ENCODE measurements at places on chromosomes 1 and 21.

GRCh38 chr1:18903291-18903756 is 969 bp upstream of the ALDH4A1 start:
- DNase-seq, result no peak

GRCh38 chr1:43706598-43707189 is 642 bp upstream of the ST3GAL3 start:
- DNase-seq, result peak; percentile 19

DNA sequence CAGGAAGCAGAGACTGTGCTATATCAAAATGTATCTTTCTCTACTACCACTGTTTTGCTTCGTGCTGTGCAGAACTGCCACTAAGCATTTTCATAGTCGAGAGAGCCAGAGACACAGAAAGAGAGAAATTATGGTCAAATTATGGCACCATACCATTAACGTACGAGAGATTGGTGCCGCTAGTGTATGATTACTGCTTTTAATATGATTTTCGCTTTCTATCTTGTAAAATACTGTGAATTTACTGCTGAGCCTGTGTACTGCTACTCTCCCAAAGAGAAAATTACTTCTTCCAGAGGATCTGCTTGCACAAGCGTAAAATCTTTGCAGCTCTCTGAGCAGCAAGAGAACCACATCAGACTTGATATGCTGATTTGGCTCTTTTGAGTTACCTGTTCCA is 71.1 kb upstream of the ZNF281 start:
- no peak for DNase-seq

DNA sequence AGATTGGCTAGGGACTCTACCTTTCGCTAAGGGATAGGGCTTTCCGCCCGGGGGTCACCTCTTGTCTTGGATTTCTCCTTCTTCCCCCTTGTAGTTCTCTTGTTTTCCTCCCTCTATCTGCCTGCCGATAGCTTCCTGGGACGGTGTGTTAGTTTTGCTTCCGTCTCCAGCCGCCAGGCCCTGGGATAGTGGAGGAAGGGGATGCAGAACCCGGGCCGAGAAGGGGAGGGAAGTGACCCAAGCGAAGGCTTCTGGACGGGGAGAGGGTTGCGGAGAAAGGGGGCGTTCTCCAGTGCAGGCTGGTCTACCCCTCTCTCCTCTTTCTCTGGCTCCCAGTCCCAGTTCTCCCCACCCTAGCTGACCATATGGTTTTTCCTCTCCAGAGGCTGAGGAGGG is 871 bp downstream of the TUFT1 start:
- DNase-seq, result no peak
